Astrocyte of the spinal cord (primary cell): ENCODE measurements at places on chromosomes 1 and 21.
A peak's percentile ranks its signal among the peaks of the same experiment; 100 is the strongest.

- no peak for DNase-seq
Measured at GRCh38 chr1:184615301-184615700, 139.4 kb downstream of the EDEM3 start.

DNA sequence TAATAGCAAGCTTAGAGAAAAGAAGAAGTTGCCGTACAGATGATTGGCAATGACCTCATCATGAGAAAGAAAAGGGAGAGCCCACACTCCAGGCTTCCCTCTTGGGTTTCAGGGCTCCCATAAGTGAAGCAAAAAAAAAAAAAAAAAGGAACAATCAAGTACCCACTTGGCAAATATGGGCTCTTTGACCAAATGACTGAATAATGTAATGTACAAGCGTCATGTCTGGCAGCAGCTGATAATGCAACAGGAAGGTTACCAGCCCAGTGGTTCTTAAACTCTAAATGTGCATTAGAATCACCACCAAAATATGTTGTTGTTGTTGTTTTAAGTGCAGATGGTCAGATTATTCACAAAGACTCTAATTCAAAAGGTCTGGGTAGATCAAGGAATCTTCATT, 13.5 kb downstream of the TNFSF4 start:
- DNase-seq: peak; percentile 84

- DNase-seq: no peak
Measured at GRCh38 chr21:35222541-35222941, 173.4 kb upstream of the RUNX1 start.

DNA sequence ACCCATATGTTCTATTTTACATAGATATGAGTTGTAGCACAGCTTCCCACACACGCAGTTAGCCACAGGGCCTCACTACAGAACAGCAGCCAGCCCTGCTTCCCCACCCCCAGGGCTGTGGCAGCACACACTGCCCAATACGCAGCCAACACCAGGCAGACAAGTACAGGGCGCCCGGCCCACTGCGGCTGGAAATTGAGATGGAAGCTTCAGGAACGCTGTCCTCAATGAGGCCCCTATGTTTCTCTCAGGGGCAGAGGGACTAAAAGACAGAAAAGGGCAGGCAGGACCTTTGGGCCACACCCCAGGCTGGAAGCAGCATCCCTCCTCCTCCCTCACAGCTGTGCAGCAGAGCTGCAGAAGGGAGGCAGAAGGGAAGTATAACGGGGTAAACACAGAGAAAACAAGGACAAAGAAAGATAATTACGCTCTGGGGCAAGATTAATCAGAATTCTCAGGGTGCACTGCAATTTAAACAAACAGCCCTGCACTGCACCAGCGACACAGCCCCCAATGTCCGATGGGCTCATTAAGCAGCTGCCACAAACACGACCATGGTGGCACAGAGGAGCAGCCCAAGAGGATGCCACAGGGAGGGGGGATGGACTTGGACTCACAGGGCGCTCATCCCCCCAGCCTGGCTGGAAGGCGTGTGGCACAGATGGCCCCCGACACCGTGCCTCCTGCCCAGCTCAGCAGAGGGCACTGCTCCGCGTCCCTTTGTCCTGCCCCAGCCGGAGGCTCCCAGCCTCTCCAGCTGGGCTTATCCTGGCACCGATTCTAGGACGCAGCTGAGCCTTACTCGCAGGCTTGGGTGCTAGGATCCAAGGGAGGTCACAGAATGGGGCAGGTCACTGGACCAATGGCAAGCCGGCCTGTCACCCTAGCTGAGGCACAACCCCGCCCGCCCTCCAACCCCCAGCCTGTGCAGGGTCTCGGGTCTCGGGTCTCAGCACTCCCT, 14.2 kb downstream of the WDR4 start:
- DNase-seq: no peak

DNA sequence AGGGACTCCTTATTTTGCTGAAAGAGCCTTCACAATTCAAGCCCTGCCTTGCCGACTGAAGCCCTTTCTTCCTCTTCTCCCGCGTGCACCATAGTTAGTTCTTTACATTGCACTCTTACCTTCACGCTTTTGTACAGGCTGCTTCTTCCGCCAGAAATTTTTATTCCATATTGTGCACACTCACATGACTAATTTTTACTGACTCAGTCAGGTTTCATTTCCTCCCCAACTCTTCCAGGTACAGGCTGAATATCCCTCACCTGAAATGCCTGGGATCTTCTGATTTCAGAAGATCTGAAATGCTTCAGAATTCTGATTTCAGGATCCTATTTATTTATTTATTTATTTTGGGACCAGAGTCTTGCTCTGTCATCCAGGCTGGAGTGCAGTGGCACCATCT, 172.8 kb downstream of the ZNF281 start:
- DNase-seq: no peak

DNA sequence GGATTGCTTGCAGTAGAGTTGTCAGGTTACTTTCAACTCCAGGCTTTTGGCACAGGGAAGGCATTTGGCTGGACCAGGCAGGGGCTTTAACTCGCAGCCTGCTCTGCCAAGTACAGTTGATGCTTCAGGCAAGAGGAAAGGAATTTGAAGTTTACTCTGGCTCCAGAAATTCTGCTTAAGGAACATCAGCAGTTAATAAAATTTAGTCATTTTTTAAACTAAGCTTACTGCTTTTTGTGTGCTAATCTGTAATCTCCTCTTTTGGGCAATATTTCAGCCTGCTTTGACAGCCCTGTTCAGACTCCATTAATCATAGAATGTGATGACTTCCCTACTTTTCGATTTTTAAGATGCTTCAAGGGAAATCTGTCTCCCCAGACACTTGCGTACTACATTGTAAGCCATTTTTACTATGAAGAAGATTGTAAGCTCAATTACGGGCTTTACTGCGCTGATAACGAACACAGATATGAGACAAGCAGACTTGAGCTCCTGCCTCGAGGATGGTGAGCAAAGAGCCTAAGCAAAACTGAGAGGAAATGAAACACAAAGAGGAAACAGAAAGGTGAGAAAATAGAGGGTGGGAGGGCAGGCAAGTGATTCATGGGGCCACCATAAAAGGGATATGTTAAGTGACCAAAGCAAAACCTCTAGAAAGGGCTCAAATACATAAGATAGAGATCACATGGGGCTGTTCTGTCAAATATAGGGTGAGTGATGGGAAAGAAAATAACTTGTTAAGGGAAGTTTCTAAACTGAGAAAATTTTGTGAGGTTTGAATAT, 76.6 kb upstream of the VAV3 start:
- DNase-seq: no peak

DNA sequence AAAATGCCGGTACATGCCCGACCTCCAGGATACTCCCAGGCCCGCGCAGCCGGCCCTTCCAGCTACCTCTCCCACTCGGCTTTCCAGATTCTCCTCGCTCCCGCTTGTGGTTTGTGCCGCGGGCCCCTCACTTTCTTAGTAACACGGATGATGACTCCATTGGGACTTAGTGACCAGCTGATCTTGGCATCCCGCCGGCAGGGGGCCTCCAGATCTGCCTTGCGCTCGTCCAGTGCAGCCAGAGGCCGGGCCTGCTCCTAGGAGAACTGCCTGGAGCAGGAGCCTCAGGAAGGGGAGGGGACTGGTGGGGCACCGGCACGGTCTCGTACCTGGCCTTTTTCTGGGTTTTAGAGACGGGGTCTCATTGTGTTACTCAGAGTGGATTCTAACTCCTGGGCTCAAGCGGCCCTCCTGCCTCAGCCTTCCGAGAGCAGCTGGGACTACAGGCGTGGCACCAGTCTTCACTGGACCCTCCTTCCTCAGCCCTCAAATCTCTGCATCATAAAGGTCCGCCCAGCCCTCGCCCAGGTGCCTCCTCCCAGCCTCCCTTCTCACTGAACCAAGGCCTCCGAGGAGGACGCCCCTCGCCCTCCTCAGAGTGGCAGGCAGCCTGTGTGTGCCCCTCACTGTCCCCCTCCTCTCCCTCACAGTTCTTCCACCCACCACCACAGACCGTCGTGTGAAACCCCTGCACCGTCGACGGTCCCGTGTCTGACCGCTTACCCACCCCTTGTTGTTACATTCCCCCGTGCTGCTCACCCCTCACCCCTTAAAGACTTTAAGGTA, 78.6 kb downstream of the SLC25A24 start:
- DNase-seq: peak; percentile 13

DNA sequence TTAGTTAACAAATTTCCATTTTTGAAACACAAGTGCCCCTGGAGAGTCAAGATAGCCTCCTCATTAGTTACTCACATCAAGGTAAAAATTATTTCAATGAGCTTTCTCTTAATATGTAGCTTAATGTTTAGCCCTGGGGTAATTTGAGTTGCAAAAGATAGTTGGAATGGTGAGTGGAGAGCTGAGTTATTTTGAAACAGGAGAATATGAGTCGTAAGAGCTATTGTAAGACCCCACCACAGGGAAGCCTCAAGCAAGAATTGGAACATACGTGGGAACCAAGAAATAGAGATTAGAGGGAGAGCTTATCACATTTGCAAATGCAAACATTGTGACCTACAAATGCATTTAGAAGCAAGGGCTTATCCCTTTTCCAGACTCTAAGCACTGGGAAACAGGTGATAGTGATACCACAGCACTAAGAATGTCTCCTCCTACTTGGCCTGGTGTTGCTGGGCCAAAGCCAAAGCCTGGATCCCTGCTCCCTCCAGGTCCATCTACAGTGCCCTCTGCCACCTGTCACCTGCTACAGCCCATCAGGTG, 635.1 kb downstream of the PTPRC start:
- DNase-seq: peak; percentile 32

DNA sequence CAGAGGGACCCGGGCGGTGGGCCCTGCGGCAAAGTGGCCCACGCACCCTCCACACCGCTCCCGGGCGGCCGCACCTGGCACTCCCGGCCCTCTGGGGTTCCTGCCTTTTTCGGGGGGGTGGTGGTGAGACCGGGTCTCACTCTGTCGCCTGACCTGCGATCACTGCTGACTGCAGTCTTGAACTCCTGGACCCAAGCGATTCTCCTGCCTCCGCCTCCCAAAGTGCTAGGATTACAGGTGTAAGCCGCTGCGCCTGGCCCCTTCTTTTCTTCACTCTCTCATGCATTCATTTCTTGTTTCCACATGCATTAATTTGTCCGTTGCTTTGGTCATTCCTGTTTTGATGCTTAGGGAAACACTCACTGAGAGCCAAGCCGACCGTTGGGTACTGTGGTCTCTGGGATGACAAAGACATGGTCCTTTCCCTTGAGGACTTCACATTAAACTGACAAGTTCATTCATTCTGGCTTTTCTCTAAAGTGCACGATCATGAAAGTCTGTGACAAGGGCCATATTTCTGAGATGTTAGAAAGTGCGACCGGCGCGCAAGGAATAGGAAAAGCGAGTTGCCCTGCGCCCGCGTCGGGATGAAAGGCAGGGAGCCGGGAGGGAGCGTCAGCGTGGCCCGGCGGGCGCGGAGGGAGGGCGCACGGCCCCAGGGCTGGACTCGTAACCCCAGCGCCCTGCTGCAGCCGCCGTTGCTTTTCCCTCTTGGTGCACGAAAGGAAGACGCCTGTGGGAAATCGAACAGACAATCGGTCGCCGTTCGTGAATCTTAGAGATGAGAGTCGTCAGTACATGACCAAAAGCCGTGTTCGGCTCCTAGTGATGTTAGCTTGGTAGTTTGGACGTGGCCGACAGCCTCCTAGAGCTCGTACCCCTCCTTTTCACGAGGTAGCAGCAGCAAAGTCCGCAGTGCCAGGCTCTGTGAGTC, 1.0 kb upstream of the MCOLN2 start:
- DNase-seq: peak; percentile 11

DNA sequence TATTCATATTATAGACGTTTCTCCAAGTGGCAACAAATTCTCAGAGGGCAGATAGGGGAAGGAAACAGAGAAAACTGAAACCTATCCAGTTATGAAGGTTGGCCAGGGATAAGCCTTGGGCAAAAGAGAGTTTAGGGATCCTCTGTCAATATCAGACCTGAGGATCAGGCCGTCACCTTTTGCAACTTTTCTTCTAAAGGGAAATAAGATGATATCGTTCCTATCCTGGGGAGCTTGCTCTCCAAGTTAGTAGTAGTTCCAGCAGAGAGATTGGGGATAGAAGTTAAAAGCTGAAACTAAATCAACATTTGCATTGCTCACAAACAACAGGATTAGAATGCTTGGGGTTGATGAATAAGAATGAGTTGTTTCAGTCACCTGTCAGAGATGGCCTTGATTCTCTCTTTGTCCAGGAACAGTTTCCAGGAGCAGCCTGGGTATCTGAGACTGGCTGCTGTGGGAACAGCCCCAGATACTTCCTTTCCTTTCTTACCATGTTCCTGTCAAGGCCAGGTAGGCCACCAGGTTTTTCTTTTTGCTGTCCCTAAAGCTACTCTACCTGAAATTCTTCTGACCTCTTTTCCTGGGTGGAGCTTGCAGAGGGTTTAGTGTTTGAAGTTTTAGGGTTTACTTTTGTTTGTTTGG, 2.5 kb downstream of the RIIAD1 start:
- no peak for DNase-seq

- no peak for DNase-seq
Measured at GRCh38 chr21:25188677-25189079, 418.6 kb downstream of the MRPL39 start.

GRCh38 chr1:198167436-198167934, 10.7 kb downstream of the NEK7 start:
- DNase-seq: peak; percentile 62

DNA sequence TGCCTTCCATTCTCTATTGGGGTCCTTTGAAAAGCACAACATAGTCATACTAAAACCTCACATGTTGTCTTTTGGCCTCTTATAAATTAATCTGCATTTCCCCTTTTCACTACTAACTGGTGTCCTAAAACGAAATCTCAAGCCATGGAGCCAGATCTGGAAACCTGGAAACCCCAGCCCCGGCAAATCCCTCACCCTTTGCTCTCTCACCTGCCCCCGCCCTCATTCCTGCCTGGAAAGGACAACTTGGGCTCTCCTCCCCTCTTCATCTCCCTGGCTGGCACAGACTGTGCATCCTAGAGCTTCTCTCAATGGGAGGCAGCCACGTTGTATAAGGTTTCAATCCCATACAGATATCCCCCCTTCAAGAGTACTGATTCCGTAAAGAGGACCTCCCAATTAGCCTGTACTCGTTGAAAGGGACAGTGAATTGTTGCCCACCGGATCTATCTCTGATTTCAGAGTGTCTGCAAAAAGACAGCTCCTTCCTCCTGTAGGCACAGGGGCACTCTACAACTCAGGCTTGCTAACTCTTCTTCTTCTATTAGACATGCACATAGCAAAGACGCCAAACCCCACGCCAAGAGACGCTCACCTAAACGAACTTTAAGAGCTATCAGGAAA, 1.4 kb downstream of the DUSP10 start:
- DNase-seq: peak; percentile 20

- DNase-seq: no peak
Measured at GRCh38 chr21:19353256-19353655, 949.7 kb upstream of the TMPRSS15 start.
